Peyer's patch (tissue), 4 donors: ENCODE measurements at places on chromosomes 2 and 18. TPM values are rescaled to one million over a fixed set of nuclear protein-coding genes. Genes with fewer than 3 reads are reported as not detected.
A peak's percentile ranks its signal among the peaks of the same experiment; 100 is the strongest.

DNA sequence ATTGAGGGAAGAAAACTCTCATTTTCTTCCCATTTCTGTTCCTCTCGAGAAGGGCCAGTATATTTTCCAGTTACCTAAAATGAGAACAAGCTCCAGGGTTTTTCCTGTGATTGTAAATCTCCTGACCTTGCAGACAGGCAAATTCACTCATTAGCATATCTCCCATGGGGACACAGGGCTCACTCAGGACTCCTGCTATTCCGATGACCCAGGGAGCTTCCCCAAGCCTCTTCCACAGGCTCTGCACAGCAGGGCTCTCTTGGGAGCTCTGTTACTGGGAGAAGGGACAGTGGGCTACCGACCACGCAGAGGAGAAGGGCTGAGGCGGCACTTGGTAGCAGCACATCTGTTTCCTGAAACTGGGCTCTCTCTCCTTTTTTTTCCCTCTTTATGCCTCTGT lies 135.2 kb upstream of the CAPN13 start:
- H3K27me3 ChIP-seq = no peaks in the 10 kb centered on the region
- no peak for DNase-seq
- no peak overlapping the region for H3K4me3 ChIP-seq

DNA sequence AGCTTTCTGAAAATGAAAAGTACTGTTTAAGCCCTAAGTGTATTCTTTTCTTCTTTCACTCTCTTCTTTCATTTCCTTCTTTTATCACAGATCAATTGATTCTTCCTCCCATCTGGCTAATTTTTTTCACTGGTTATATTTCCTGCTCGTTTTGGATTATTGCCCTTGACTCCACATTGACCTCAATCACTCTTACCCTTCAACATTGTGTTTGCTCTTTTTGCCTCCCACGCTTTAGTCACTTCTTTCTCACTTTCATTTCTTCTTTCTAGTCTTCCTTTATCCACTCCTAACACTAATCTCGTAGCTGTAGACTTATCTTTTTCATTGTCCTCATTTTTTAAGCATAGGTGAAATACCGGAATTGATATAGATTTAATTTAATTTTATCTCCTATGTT lies 320.3 kb upstream of the VRK2 start:
- no peak for DNase-seq
- H3K4me3 ChIP-seq = no peak overlapping the region
- H3K4me1 ChIP-seq = no peaks in the 10 kb centered on the region
- no peak overlapping the region for H3K27ac ChIP-seq
- no peaks in the 10 kb centered on the region for H3K27me3 ChIP-seq

DNA sequence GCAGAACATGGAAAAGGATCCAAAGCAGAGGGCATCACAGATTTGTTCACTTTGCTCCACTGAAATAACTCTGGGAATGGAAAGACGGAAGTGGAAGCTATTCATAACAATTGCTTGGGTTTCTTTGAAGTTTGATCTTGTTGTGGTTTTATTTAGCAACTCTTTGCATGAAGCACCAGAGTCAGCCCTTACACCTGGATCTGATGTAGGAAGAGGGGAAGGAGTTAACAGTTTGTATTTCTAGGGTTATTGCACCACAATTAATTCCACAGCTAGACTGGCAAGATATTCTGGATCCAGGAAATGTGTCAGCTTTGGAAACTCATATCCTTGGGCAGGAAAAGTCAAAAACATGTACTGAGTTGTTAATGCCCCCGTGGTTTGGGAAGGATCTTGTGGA lies 1143.4 kb downstream of the CNTNAP5 start:
- H3K36me3 ChIP-seq = no peaks in the 10 kb centered on the region
- H3K27ac ChIP-seq = no peak overlapping the region
- H3K27me3 ChIP-seq = no peaks in the 10 kb centered on the region
- no peak overlapping the region for H3K4me3 ChIP-seq

DNA sequence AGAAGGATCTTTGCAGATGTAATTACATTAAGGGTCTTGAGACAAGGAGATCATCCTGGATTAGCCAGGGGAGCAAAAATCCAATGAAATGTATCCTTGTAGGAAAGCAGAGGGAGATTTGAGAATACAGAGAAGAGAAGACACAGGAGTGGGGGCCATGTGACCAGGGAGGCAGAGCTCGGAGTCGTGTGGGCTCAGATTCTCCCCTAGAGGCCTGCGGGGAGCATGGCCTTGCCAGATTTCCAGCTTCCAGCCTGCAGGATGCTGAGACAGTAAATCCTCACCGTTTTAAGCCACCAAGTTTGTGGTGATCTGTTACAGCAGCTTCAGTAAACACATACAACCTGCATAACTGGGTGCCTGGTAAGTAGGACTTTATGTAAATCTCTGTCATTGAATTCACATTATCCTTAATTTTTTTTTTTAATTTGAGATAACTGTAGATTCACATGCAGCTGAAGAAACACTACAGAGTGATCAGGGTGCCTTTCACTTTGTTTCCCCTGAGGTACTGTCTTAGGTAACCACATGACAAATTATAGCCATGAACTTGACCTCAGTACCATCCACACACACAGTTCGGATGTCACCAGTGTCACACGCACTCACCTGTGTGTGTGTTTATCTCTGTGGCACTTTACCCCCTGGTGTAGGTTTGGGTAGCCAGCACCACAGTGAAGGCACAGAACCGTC lies 138.4 kb upstream of the HDAC4 start:
- no peak overlapping the region for H3K27ac ChIP-seq
- H3K36me3 ChIP-seq = no peaks in the 10 kb centered on the region
- H3K4me3 ChIP-seq = no peak overlapping the region
- no peaks in the 10 kb centered on the region for H3K4me1 ChIP-seq

DNA sequence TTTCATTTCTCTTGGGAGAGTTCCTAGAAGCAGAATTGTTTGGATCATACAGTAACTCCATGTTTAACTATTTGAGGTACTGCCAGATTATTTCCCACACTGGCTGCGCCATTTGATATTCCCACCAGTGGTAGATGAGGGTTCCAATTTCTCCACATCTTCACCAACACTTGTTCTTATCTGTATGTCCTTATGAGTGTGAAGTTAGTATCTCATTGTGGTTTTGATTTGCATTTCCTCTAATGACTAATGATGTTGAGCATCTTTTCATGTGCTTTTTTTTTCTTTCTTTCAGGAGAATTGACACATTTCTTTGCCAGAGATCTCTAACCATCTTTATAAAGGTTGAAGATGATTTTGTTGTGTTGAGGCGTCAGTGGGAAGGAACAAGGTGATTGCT lies 4.1 kb upstream of the MGAT5 start:
- H3K36me3 ChIP-seq = peaks cover 6% of the 10 kb centered on the region
- H3K4me3 ChIP-seq = no peak overlapping the region
- H3K4me1 ChIP-seq = peaks cover 30% of the 10 kb centered on the region
- peak overlapping the region; percentile 4 for H3K27ac ChIP-seq
- DNase-seq = no peak

RUFY4 gene
- total RNA-seq = not detected

EML6 gene
- total RNA-seq = 11.0 TPM

SERPINB11 gene
- not detected for total RNA-seq

GRCh38 chr2:226508683-226509082 lies 290.9 kb downstream of the IRS1 start:
- H3K4me1 ChIP-seq = no peaks in the 10 kb centered on the region
- no peak overlapping the region for H3K4me3 ChIP-seq
- no peak overlapping the region for H3K27ac ChIP-seq
- no peaks in the 10 kb centered on the region for H3K36me3 ChIP-seq

DNA sequence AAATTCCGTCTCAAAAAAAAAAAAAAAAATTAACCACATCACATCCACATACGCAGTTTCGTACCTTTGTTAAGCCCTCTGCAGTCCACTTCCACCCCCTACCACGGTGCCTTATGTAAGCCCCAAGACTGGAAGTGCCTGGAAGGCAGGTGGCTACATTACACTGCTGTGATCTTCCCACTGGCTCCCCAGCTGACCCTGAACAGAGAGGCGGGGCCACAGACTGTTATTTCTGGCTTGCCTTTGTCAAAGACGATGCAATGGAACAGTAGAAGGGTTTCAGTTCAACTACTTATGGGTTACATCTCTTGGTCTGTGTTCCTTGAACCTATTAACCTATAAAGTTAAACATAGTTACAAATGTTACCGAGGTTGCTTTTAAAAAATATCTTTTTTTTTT lies 15.7 kb upstream of the COX7A2L start:
- no peak overlapping the region for H3K4me3 ChIP-seq
- no peak for DNase-seq
- no peaks in the 10 kb centered on the region for H3K27me3 ChIP-seq
- H3K36me3 ChIP-seq = no peaks in the 10 kb centered on the region
- no peaks in the 10 kb centered on the region for H3K4me1 ChIP-seq
